ENCODE measurements at places on chromosomes 3 and 15. TPM values are rescaled to one million over a fixed set of nuclear protein-coding genes. Genes with fewer than 3 reads are reported as not detected.

The HESX1 gene
- total RNA-seq: 0.40 TPM

GRCh38 chr3:17795711-17796110, 53.3 kb upstream of the TBC1D5 start:
- DNase-seq: no peak

The MLF1 gene
- total RNA-seq: 6.3 TPM

GRCh38 chr3:85881833-85882393, 923.1 kb downstream of the CADM2 start:
- no peak for DNase-seq

The ARHGEF26 gene
- 0.13 TPM for total RNA-seq

The DHX36 gene
- total RNA-seq: 29.8 TPM

GRCh38 chr3:13078163-13078905, 5.1 kb upstream of the IQSEC1 start:
- DNase-seq: no peak

The GASK1A gene
- under 0.01 TPM for total RNA-seq

- DNase-seq: peak; percentile 70
Measured at GRCh38 chr3:63343674-63344073, 65.6 kb downstream of the SYNPR start.

- no peak for DNase-seq
Measured at GRCh38 chr3:46820852-46821251, 42.4 kb downstream of the MYL3 start.

GRCh38 chr15:83784975-83785374, 131.1 kb downstream of the ADAMTSL3 start:
- DNase-seq: no peak

The SLC24A5 gene
- not detected for total RNA-seq

The ZPLD1 gene
- 0.07 TPM for total RNA-seq

GRCh38 chr15:84010246-84010645, 225.3 kb upstream of the GOLGA6L4 start:
- no peak for DNase-seq

- peak; percentile 81 for DNase-seq
Measured at GRCh38 chr3:33187368-33187634, 31.3 kb downstream of the SUSD5 start.

The CPN2 gene
- total RNA-seq: not detected

DNA sequence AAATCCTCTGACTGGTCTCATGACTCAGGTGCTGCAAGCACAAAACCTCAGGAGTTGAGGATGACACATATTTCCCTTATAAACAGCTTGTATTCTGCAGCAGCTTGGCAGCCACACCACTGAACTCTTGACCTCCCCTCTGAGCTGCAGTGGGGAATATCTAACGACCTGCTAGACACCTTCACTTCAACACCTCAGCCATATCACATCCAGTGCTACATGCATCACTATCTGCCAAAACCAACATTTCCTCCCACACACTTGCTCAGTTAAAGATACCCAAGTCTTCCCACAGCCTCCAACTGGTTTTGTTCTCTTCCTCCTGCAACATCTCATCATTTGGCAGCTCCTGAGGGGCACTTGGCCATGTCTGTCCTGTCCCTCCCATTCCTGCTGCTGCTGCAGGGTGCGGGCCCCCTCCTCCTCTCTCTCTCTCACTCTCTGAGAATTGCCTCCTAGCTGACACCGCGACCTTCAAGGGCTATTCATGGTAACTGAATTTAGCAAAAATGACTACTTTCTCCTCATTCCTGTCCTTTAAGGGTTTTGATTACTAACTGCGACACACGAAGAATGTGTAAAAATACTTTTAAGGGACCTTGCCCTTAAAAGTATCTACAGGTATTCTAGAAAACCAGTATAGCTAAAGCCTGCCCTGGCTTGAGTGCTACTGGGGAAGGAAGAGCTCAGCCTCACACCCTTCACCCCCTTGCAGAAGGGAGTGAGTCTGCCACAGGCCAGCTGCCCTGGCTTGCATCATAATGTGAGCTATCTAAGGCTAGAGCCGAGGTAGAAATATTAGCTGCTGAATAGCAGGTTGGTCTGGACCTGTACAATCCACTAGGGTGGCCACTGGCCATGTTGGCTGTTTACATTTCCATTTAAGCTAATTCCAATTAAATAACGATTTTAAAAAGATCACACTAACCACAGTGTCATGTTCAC, 5.0 kb upstream of the CCR9 start:
- no peak for DNase-seq

The TMC3 gene
- not detected for total RNA-seq

DNA sequence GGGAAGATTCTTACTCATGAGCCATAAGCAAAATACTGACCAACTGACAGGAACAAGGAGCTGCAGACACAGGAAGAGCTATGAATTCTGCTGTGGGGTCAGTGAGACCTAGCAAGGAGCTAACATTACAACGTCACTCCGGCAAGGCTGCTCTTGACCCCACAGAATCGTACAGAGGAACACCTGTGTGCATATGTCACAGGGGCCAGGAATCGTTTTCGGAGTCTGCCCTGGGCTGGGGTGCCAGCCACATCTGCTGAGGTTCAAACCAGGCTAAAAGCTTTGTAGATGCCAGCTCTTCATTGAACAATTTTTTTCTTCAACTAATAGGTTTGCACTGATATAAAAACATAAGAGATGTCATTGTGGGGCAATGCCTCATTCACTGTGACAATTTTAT, 82.6 kb downstream of the LRRK1 start:
- no peak for DNase-seq

GRCh38 chr3:42719002-42719401, 16.4 kb upstream of the HHATL start:
- no peak for DNase-seq

The TMEM207 gene
- not detected for total RNA-seq

DNA sequence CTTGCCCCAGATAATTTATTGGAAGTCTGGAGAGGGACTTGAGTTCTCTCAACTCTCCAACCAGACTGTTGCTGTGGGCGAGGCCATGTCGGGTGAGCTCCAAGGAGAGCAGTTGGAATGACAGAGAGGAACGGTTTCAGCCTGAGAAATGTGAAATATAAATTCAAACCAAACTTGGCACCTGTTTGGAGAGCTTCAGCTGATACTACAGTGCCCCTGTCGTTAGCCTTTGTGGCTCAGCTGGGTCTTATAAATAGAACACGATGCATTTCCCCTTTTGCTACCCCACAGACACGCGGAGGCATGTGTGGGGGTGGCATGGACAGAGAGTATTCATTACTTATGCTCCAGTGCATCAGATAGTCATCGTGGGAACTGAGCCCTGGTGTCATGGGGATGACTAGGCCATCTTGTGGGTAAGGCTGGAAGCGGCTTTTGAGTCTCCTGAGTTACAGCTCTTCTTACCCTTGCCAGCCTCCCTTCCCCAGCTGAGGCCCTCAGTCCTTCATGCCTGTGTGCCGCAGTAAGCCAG, 15.6 kb downstream of the SMAD3 start:
- DNase-seq: no peak

The IL5RA gene
- total RNA-seq: not detected

The KNG1 gene
- not detected for total RNA-seq

DNA sequence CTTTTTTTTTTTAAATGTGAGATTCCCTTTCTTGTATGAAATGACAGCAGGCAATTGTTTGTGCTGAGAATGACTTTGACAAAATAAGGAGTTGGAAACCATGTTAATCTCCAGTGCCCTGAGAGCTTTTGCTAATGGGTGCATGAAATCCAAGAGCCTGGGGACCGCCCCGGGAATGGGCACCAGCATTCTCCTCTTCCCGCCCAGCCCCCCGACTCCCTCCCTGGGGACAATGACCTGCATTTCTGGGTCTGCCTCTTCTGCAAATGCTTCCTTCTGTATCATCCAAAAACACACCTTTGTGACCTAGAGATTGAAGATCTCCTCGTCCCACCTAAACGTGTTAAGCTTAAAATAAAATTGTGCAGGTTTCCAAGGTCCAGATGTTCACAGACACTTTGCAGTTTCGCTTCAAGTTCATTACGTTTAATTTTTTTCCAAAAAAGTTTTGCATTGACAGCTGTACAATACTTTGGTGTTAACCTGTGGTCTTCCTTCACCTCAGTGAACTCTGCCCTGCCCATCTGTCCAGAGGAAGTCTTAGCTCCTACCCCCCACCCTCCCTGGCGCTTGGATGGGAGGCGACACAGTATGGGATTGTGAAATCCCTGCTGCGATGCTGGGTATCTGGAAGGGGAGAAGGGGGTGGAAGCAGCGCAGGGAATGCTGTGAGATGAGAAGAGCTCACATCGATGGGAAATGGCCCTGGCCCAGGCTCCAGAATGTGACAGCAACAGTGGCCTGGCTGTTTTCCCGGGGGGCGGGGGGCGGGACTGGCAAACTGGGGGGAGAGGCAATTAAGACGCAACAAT, 50.1 kb downstream of the TLE3 start:
- DNase-seq: no peak

Measured in pulmonary artery endothelial cell (primary cell).